ENCODE measurements at places on chromosomes 7 and 10. TPM values are rescaled to one million over a fixed set of nuclear protein-coding genes. Genes with fewer than 3 reads are reported as not detected.

The BTBD16 gene
- polyA plus RNA-seq: 0.79 TPM

The CALHM1 gene
- 0.04 TPM for polyA plus RNA-seq

The CLDN12 gene
- 41.7 TPM for polyA plus RNA-seq

The DNA2 gene
- polyA plus RNA-seq: 7.9 TPM

The GDF10 gene
- 2.5 TPM for polyA plus RNA-seq

The PON1 gene
- polyA plus RNA-seq: 2.3 TPM

The TRIM50 gene
- 0.42 TPM for polyA plus RNA-seq

The NUTM2A gene
- polyA plus RNA-seq: 1.3 TPM

The LEP gene
- polyA plus RNA-seq: 0.01 TPM

The STX1A gene
- 36.1 TPM for polyA plus RNA-seq

The GHRHR gene
- polyA plus RNA-seq: not detected

DNA sequence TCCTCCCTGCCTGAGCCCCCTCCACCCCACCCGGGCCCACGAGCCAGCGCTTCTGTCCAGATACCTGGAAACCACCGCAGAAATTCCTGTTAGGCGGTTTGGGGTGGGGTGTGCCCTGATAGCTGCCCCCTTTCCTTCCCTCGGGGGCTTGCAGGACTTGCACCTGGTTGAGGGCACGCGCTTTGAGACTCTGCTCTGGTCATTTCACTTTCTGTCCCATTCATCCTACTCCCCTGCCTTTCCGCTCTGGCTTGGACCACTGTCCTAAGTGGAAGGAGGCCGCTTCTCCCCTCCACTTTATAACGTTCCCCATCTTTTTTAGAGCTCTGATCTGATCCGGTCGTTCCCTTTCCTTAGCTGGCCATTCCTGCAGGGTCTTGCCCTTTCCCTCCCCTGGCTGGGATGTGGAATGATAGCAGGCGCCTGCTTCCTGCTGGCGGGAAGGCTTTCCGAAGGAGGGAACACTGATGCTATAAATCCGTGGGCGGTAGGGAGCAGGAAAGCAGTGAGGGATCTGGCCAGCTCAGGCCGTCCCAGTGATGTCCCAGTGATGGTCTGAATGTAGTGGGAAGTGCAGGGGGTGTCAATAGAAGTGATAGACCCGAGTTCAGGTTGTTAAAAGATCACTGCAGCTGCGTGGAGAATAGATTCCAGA lies 852 bp upstream of the PRKAR1B start:
- DNase-seq: no peak

DNA sequence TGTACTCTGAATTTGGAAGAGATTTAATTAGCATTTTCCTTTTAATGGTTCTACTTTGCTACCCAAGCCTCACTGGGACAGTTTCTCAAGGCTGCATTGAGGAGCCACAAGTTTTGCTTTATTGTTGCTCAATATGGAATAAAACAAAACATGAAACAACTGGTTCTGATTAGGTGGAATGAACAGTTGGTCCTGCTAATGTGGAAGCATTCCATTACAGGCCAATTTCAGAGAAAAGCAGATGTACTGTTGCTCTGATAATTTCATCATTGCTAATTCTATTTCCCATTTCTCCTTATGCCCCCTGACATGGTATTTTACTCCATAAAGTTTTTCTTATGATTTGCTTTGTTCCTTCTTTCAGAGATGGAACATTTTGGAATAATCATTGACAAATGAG lies 66.0 kb upstream of the PAPSS2 start:
- no peak for DNase-seq

GRCh38 chr7:94630855-94631254 lies 25.1 kb downstream of the SGCE start:
- DNase-seq: no peak

- DNase-seq: no peak
These were observed 18.2 kb downstream of the MYOF start for GRCh38 chr10:93463723-93464476.

- no peak for DNase-seq
These were observed 123.4 kb downstream of the DYNC2I1 start for GRCh38 chr7:158979635-158980351.

- peak; percentile 94 for DNase-seq
These were observed 707 bp upstream of the C1GALT1 start for GRCh38 chr7:7181519-7182155.

GRCh38 chr7:111866787-111867186 lies 304.5 kb upstream of the IMMP2L start:
- no peak for DNase-seq

DNA sequence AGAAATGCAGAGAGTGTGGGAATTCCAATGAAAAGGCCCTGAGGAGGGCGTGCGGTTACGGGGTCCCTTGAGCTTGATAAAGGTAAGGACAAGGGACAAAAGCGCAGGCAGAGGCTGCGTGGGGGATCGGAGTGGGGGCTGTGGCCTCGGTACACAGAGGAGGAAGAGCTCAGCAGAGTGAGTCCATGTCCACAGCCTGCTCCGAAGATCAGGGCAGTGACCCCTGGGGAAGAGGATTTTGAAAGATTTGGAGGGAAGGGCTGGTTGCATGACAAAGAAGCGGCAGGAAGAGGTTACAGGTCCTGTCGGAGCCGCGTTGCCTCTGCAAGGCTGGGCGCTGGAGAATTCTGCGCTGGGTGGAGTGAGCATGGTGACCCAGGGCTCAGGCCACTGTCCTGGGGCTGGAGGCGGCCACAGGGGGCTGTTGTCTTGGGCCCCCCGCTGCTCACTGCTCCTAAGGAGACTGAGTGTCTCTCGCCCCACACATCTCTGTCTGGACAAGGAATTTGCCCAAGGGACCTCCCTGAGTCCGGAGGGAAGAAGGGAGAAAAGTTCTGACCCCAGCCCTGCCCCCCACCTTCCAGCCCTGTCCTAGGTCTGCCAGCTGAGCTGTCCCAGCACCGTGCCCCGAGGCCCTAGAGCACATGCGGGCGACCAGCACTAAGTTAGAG lies 69.8 kb upstream of the INSIG1 start:
- no peak for DNase-seq

GRCh38 chr7:151003572-151003971 lies 12.8 kb downstream of the NOS3 start:
- DNase-seq: no peak

DNA sequence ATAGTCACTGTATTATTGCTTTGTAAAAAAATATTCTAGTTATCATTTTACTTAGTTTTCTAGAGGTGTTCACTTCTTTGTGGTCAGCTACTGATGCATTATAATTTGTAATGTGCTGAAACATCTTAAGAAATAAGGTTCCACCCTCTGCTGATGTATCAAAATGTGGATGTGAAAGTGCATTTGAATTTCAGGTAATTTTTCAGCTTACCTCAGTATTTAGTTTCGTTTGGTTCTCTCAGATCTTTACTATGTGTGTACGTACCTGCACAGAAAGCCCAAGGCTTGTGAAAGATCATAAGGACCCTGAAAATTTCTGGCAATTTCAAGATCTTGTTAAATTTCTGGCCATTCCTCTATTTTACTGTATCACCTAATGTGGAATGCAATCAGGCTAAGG lies 542.3 kb upstream of the TPK1 start:
- DNase-seq: no peak

DNA sequence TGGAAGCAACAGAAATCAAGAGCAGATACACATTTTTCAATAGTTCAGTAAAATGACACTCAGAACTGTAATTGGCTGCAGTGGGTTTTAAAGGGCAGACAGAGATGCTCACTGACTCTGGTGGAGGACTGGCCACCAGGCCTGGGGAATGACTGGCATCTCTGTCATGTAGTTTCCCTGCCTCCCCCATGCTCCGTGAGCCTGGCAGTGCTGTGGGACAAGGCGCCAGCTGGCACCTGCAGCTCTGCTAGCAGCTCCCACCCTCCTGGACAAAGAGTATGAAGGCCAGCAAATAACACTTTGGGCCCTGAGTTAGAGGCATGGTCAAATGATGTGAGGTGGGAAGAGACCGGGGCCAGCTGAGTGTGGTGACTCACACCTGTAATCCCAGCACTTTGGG lies 15.0 kb downstream of the TSPAN33 start:
- no peak for DNase-seq

DNA sequence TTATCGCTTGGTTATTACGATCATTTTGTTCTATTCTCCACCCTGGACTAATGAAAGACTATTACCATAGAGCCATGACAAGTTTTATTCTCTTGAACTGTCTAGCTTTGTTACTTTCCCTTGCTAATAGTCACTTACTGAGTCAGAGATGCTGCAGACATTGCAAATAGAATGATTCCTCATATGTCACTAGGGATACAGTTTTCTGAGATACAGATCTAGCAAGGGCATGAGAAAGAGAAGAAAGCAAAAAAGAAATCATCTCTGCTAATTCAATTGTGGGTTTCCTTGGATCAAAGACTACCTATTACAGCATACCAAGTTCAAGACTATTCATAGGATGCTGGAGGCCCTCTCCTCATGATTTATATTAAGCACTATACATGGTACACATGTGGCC lies 204.3 kb downstream of the MBL2 start:
- DNase-seq: no peak

GRCh38 chr7:16106300-16106699 lies 315.0 kb downstream of the CRPPA start:
- DNase-seq: no peak

DNA sequence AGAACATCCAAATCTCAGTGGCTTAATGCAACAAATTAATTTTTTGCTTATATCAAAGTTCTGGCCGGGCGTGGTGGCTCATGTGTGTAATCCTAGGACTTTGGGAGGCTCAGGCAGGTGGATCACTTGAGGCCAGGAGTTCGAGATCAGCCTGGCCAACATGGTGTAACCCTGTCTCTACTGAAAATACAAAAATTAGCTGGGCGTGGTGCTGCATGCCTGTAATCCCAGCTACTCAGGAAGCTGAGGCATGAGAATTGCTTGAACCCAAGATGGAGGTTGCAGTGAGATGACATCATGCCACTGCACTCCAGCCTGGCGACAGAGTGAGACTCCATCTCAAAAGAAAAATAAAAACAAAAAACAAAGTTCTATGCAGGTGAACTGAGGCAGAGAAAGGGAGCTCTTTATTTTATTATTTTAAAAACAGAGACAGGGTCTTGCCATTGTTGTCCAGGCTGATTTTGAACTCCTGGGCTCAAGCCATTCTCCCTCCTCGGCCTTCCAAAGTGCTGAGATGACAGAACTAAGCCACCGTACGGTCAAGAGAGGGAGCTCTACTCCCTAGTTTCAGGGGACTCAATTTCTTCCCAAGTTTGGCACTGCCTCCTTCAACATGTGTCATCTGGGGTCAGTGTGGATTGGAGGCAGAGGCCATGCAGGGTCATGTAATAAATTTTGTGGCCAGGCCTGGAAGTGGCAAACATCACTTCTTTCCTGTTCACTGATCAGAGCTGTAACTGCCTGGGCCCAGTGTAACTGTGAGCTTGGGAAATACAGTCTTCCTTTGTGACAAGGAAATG lies 2.4 kb downstream of the ADCK2 start:
- DNase-seq: peak; percentile 21

DNA sequence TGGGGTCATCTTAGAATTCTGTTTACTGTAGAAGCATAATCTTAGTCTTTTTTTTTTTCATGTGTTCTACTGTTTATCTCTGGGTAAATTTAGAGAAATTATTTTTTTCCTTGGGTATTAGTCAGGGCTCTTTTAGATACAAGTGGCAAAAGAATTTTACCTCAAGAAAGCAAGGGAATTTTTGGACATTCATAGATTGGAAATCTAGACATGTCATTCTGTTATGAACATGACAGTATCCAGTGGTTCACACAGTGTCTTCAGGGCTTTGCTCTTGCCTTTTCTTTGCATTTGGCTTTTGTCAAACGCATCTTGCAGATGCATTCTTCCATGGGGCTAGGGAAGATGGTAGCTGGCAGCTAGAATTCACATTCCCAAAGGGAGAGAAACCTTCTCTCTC lies 13.7 kb upstream of the TAS2R41 start:
- no peak for DNase-seq

DNA sequence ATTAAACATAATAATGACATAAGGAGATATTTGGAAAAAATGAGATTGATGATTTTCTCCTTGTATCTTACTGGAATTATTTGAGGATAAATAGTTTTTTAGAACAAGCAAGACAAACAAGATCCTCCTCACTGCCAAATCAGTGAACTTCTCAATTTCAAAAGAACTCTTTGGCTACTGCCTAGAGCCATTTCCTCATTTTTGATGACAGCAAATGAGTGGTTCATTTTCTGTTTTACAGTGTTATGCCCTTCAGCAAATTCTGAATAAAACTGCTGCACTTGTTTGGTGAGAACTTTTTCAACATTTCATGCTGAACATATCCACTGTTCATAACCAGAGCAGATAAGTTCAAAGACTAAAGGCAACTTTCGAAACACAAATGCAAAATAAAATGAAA lies 42.5 kb upstream of the AHR start:
- DNase-seq: no peak

DNA sequence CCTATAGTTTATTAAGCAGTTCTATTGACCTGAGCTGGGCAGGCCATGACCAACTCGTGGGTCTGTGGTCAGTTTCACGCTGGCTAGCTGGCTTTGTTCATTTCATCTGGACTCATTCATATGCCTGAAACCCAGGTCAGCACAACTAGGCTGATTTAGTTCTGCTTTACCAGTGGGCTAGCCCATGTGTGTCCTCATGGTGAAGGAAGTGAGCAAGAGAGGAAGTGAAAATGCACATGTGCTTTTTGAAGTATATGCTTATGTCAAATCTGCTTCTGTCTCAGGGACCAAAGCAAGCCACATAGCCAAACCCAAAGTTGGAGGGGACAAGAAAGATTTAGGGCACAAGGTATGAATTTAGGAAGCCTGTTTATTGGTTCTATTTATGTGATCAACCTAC lies 154.5 kb downstream of the RNF133 start:
- DNase-seq: no peak

GRCh38 chr10:29304264-29304994 lies 15.6 kb downstream of the LYZL1 start:
- DNase-seq: peak; percentile 54

- no peak for DNase-seq
These were observed 21.8 kb downstream of the KBTBD2 start for GRCh38 chr7:32869716-32870115.
